C1 segment of cervical spinal cord (tissue), 14 donors: ENCODE measurements at places on chromosomes 6 and 20.
A peak's percentile ranks its signal among the peaks of the same experiment; 100 is the strongest.

GRCh38 chr6:43246301-43247113 lies 3.2 kb downstream of the TTBK1 start:
- DNase-seq, result no peak

DNA sequence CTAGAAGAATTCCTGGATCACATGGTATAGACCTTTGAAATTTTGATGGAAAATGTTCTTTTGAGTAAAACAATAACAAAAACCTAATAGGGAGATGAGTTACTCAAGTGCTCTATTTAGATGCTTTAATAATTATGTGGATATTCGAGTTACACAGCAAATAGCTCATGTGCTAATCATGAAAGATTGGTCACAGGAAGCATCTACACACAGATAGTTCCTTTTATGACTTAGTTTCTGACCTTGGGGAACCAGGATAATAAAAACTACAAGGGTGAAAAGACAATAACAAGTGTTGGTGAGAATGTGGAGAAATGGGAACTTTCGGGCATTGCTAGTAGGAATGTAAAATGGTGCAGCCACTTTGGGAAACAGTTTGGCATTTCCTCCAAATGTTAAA lies 19.7 kb downstream of the UBE2V1 start:
- no peak for DNase-seq

DNA sequence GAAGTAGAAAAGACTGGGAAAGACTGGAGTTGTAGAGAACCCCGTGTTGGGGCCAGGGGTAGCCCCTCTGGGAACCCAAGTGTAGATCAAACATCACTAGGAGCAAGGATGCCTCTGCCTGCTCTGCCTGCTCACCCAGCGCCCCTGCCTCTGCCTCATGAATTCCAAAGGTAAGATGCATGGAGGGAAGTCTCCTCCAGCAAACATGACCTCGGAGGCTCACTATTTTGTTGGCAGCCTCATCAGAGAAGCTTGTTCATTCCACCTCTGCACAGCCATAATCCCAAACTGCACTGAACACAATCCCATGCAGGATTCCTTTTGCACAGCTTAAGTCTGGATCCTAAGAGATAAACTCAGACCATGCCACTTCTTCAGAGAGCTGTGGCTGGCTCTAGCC lies 4.9 kb downstream of the FRS3 start:
- no peak for DNase-seq

DNA sequence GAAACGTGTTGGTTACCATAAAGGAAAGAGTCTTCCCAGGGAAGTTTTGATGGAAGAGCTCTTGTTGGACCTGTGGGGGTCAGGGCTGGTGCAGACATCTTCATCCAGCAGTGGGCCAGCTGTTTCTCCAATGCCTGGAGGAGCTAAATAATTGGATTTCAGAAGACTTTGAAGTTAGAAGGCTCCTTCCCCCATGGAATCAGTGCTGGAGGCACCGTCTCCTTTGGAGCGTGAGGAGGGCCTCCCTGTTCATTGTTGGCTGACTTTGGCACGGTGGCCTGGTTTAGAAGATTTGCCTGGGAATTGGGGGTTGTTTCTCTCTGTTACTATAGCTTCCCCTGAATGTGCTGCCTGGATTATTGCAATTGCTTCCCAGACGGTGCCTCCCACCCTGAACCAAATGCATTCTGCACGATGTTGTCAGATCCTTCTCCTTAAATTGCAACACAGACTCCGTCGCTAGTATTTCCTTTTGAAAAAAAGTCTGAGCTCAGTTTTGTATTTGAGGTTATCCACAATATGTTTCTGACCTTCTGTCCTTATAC lies 27.7 kb upstream of the KCNG1 start:
- DNase-seq, result no peak

DNA sequence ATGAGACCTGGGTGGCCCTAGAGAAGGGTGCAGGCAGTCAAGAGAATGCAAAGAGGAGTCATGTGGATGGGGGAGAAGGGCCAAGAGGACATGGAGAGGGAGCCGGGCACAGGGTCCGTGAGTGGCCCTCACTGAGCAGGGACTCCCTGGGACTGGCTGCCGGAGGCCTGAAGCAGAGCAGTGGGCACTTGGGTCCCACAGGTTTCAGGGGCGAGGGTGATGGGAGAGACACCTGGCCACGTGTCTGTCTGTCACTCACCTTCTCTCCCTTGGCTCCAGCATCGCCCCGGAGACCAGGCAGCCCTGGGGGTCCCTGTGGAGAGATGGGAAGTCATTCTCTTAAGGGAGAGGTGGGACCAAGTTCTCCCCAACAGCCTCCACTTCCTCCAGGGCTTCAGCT lies 25.5 kb downstream of the COL11A2 start:
- no peak for DNase-seq

GRCh38 chr20:34526466-34526865 lies 10.2 kb downstream of the DYNLRB1 start:
- no peak for DNase-seq

DNA sequence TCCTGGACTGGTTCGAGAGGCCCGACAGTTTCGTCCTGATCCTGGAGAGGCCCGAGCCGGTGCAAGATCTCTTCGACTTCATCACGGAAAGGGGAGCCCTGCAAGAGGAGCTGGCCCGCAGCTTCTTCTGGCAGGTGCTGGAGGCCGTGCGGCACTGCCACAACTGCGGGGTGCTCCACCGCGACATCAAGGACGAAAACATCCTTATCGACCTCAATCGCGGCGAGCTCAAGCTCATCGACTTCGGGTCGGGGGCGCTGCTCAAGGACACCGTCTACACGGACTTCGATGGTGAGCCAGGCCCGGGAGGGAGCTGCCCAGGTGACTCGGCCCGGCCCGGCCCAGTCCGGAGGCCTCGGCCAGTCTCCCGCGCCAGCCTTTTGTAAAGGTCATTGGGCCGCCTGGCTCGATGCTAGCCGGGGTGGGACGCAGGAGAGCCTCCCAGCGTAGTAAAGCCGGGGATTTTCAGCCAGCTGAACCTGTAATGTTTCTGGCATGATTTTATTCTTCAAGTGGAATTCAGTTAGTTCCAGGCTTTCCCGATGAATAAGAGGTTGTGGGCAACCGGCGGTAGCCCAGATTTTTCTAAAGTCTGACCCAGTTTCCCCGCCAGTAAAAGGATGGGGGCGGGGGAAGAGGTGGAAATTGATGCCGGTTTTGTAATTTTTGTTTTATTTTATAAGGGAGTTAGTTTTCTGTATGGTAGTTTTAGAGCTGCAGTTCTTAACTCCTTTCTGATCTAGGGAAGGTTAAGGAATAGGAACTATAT lies 1.4 kb downstream of the PIM1 start:
- peak; percentile 47 for DNase-seq

DNA sequence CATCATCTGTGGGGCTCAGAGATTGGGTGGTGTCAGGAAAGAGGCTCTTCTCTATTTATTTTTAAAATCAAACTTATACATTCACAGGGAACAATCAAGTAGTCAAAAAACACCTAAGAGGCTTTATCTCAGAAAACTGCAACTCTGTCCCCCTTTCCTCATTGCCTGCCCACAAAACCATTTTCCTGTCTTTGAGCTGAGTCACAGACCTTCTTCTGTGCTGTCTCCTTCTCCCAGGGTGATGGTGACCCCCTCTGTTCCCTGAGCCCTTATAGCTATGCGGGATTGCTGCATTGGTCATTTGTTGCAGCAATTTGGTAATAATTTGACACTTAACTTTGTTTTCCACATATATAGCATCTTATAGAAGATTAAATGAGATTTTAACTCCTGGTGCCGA lies 195.2 kb upstream of the PROKR2 start:
- DNase-seq, result no peak

DNA sequence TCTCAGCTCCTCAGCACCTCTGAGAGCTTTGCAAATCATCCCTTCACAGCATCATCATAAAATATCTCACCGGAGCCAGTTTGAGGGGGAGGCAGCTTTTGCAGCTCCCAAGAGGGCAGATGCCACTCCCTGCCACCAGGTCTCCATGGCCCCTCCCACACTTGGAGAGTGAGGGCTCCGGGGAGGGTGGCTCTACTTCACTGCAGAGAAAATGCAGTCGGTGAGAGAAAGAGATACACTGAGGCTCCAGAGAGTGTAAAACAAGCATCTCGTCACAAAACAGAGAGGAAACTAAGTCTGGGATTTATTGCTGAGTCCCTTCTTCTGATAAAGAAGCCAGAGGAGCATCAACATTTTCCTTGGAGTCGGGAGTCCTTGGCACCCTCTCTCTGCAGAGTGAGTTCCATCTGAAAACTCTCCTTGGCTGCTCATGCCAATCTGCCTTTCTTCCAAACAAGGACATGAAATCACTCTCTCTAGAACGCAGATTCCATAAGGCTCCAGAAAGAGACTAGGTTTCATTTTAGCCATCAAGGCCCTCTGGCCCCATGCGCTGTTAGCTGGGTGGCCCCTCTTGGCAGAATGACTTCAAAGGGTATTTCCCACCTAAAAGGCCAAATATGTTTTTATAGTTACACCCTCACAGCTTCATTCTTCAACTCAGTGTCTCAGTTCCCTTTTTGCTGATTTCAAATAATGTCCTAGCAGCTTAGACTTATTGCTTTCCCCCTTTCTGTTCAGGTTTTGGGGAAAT lies 70.6 kb upstream of the F13A1 start:
- DNase-seq, result no peak

- DNase-seq, result no peak
These were observed 22.1 kb downstream of the MRPL14 start for GRCh38 chr6:44105146-44105545.

- no peak for DNase-seq
These were observed 75.4 kb downstream of the RPP40 start for GRCh38 chr6:4928426-4928825.

- DNase-seq, result no peak
These were observed 8.6 kb downstream of the GABRR1 start for GRCh38 chr6:89208551-89208950.
